ENCODE measurements at places on chromosomes 7 and 10.

GRCh38 chr7:90957883-90958282 lies 306.4 kb upstream of the FZD1 start:
- DNase-seq: no peak

DNA sequence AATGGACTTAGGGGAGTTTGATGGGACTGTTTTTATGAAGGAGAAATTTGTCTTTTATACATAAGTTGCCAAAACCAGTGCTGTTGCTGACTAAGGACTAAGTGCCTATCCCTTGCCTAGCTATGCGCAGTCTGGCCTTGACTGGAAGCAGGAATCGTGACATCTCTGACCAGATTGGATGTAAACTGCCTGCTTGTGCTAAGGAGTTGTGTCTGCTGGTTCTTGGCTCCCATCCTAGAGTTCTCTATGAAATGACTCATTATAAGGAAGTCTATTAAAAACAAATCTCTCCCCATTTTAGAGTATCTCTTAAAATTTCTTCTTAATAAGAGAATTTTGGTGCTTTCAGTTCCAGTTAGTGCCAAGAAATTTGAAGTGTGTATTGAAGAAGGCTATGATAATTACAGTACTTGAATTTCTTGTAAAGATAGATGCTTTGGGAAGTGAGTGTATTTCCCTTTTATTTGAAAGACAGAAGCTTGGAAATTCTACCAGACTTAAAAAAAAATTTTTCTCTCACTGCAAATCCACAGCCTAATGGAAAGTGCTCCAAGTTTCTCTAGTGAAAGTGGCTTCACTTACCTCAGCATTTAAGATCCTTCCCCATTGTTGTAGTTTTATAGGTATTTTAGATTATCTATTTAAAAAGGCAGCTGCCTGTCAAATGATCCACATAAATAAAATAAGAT lies 77.6 kb downstream of the BICC1 start:
- no peak for DNase-seq

GRCh38 chr7:112042631-112043030 lies 163.6 kb downstream of the DOCK4 start:
- no peak for DNase-seq

DNA sequence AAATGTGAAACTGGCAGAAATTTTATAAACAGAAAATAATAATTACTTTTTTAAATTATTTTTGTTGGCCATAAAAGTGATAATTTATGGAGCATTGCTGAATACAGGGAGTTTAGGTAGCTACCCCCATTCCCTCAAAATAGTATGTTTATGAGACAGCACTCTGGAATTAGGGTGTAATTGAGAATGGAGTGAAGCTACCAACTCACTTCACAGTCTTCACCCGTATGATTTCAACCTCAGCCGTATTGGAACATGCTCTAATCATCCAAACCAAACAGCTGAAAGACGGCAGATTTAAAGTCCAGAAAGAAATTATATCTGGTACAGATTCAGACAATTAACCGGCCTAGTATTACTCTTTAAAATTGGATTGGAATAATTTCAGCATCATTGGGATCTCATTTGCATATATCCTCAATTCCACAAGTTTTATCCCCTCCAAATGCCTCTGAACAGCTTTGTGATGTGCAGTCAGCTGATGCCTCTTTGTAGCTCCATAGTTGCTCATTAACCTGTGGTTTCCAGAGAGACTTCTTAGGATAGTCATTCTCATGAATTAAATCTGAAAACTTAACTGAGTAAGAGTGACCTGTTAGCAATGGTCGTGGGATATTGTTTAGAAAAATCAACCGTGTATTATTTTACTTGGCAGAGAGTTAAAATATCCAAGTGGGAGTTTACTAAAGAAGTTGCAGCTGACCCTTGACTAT lies 59.1 kb upstream of the GJD4 start:
- DNase-seq: no peak

GRCh38 chr7:6096581-6096980 lies 65.4 kb downstream of the ANKRD61 start:
- DNase-seq: no peak

GRCh38 chr7:43669286-43670081 lies 59.8 kb downstream of the COA1 start:
- DNase-seq: peak; percentile 90

GRCh38 chr10:84607044-84607443 lies 278.7 kb downstream of the CCSER2 start:
- DNase-seq: no peak

- DNase-seq: no peak
Measured at GRCh38 chr10:49744924-49745605, 17.1 kb downstream of the OGDHL start.

- no peak for DNase-seq
Measured at GRCh38 chr10:34415039-34415438, 400.1 kb downstream of the PARD3 start.

GRCh38 chr10:114931072-114931679 lies 6.8 kb upstream of the TRUB1 start:
- DNase-seq: no peak

DNA sequence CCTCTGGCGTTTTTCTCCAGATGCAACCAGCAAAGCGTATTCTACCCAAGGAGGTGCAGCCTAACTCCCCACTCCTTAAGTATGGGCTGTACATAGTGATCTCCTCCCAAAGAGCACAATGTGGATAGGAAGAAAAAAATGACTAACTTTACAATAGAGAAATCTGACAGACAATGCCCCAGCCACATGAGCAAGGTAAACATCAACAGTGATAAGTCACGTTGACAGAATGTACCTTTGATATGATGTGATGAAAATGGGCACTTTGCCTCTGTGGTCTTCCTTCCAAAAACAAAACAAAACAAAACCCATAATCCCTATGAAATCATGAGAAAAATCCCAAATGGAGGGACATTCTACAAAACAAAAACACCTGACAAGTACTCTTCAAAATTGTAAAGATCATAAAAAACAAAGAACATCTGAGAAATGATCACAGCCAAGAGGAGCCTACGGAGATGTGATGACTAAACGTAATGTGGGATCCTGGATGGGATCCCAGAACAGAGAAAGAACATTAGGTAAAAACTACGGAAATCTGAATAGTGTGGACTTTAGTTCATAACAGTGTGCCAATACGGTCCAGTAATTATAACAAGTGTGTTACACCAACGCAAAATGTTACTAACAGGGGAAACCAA lies 50.6 kb downstream of the ABLIM1 start:
- no peak for DNase-seq

- no peak for DNase-seq
Measured at GRCh38 chr7:1446620-1447032, 12.6 kb downstream of the MICALL2 start.

DNA sequence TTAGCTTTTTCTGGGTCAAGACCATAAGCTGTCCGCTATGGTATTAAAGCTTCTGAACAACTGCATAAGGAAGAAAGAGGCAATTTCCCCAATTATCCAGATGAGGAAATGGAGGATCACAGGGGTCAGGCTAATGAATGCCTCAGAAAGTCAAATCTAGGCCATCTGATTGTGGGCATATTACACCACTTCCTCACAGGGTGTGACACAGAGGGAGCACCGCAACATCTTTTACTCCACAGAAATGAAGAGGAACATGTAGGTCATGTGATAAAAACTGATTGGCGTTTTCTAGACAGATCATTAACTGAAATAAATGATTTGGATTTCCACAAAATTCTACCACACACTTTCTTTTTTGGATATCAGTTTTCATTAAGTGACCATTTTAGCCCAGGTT lies 384.4 kb downstream of the PARD3 start:
- no peak for DNase-seq

GRCh38 chr10:118278649-118279048 lies 63.5 kb downstream of the FAM204A start:
- DNase-seq: no peak

Measured in CD4-positive, alpha-beta T cell treated with Interferon alpha-2 for 1 hour (primary cell).